CD4-positive, alpha-beta T cell treated with Interleukin-21 for 1 hour (primary cell): ENCODE measurements at places on chromosomes 3 and 15.

- DNase-seq = no peak
These were observed 37.9 kb downstream of the KLHL6 start for GRCh38 chr3:183517607-183518006.

DNA sequence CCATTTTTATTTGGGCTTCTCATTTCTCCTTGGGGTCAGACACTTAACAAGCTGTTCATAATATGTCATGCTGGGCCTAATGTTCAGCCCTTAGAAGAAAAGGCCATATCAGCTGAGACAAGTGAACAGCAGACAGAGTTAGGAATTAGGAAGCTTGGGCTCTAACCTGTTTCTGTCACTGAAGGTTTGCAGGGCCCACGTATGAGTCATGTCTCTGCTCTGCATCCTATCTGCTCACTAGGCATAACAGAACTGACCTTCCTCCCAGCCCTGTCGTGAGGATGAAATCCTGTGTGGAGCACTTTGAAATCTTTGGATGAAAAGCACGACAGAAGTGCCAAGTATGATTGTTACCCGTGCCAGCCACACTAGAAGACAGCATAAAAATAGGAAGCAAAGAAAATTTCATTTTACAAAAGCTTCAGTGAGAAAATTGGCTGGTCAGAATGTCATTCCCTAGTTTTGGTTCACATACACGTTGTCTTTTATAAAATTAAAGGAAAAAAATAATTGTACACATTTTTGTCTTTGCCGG, 26.5 kb upstream of the CD47 start:
- DNase-seq = no peak

- no peak for DNase-seq
These were observed 144.9 kb upstream of the PLAAT1 start for GRCh38 chr3:193096076-193096475.

DNA sequence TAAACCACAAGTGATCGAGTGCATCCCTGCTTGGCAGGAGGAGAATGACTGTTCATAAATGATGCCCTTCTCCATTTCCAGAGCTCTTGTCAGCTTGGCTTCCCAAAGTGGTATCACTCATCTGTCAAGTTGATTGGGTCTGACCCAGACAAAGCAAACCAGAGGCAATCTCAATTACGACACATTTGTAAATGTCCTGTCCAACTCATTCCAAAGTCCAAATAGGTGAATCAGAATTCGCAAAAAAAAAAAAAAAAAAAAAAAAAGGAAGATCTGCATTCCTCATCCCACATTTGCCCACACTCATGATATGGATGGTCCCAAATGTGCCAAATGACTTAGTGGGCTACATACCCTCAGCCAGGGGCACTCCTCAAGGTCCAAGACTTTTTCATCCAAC, 91.9 kb downstream of the LRRC3B start:
- no peak for DNase-seq

GRCh38 chr3:186456731-186457191, 87.4 kb downstream of the CRYGS start:
- DNase-seq = no peak

- no peak for DNase-seq
These were observed 148.4 kb upstream of the GBE1 start for GRCh38 chr3:81909796-81910195.

GRCh38 chr15:40471105-40471807, 472 bp downstream of the CHST14 start:
- DNase-seq = no peak

- DNase-seq = no peak
These were observed 484.3 kb downstream of the UNC13C start for GRCh38 chr15:54462511-54462913.

- no peak for DNase-seq
These were observed 656.0 kb downstream of the MCTP2 start for GRCh38 chr15:94887391-94887790.

DNA sequence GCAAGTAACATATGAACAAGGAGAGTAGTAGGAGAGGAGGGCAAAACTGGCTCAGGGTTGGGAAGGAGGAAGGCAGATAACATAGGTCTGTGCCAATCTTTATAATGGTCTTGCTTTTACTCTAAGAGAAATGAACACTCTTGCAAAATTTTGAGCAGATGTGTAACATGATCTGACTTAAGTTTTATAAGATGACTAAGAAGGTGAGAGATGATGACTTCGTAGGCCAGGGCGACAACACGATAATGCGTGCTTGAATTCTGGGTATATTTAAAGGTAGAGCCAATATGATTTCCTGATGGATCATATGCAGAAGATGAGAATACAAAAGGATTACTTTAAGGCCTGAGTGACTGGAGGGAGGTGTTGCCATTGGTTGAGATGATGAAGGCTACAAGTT, 265.4 kb upstream of the KCNMB2 start:
- DNase-seq = no peak

DNA sequence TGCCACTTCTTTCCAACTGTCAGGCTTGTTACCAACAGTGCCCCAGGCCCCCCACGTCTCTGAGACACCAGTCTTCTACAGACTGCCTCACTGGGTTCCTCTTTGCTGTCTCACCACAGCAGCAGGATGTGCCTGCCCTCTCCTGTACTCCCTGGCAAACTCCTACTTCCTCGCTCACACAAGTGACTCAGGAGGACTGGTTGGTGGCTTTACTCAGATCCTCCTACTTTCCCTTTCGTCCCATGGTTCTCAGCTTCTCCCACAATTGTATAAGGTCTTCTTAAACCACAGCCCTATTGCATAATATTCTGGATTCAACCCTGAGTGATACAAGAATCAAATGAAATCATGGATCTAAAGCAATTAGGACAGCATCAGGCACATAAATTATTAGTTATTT, 246.6 kb upstream of the PROK2 start:
- DNase-seq = no peak

DNA sequence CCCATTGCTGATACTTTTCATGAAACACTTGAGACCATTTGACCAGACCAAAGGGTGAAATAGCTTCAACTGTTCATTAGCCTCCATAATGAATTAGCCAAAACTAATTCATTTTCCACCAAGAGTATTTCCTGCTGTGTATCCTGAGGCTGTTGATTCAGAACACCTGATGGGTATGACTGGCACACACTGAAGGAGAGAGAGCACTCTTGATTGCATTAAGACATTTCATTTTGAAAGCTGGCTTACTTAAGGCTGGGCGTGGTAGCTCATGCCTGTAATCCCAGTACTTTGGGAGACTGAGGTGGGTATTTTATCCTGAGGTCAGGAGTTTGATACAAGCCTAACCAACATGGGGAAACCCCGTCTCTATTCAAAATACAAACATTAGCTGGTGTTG, 175.6 kb downstream of the AGBL1 start:
- no peak for DNase-seq

DNA sequence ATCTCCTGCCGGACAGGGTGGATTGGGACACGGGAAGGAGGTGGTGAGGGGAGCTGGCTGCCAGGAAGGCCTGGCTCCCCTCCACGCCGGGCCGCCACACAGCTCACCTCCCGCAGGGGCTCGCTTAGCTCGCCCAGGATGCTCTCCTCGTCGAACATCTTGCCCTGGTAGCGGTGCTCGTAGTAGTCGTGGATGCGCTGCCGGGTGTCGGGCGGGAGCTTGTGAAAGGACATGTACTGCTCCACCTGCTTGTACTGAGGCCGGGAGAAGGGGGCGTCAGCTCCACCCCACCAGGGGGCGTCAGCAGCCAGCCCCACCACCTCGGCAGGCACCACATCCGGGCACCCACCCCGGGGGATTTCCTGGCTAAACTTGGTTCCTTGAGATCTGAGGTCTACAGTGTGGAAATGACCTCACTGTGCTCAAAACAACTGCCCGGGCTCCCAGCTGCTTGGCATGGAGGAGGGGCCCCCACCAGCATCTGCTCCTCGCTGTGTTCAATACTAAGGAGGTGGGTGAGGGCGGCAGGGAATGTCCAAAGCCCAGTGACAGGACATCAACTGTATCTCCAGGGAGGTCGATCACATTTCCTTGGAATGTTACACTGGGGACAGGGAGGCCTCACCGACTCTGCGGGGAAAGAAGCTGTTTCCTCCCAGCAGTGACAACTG, 43.4 kb downstream of the HCN4 start:
- DNase-seq = peak; percentile 4

DNA sequence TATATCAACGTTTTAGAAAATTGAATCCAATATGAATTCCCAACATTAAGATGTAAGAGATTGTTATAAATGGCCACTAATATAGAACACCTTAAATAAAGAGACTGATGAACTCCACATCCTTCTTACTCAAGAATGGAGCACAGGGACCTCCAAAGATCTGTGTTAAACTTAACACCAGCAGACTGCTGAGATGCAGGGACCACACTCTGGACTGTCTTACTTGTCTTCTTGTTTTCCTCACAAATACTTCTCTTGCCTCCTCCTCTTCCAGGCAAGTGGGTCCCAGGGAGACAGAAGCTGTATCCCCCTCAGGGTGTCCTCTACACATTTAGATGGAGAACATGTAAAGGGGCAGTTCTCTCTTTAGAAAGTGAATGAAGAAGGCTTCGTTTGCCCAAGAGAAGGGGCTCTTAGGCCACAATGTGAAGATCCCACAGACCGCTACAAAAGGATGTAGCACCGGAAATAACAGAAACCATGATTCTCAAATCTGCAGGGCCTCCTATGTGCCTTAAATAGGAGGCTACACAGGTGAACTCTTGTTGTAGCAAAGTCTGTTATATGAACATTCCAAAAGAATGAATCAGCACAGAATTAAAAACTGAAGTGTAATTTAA, 52.2 kb downstream of the SATB1 start:
- DNase-seq = peak; percentile 22

DNA sequence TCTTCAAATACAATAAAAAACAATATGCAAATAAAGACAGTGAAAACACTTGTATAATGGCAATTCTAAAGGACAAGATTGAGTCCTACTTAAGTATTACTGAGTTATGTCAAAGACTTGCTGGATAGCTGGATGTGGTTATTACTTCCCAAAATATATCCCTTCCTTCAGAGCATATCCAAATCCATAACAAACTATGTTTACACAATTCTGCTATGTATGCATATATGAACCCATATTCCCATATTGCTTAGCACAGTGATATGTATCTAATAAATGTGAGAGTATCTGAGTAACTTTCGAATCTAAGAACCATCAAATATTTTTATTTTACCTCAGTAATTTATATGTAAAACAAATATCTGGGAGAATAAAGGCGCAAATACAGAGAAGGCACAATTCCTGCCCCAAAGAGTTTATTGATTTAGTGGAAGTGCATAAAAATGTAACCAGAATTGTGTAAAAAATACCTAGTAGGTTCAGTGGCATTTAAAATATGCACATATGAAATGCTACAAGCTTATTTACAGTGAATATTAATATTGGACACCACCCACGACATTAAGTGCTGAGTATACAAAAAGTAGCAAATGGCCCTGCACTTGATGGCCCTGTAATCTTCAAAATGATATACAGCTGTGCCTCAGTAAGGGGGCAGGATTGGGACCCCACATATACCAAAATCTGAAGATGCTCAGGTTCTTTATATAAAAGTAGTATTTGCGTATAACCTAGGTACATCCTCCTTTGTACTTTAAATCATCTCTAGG, 37.1 kb downstream of the TMEM212 start:
- DNase-seq = no peak

DNA sequence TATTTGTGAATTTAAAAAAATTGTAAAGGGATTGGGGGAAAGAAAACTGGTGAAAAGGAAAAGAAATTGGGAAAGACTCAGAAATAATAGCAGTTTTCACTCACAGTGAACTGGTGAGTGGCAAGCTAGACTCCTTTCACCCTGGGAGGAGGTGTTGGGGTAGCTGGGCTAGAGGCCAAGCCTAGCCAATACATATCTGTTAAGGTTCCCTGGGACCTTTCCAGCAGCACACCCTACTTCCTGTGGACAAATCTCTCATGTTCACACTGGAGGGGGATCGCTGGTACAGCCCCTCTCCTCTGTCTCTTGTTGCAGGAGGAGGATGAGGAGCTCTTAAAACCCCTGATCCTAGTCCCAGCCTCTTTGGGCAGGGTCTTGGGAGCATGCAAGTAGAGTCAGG, 3.7 kb upstream of the RPP25 start:
- DNase-seq = no peak

DNA sequence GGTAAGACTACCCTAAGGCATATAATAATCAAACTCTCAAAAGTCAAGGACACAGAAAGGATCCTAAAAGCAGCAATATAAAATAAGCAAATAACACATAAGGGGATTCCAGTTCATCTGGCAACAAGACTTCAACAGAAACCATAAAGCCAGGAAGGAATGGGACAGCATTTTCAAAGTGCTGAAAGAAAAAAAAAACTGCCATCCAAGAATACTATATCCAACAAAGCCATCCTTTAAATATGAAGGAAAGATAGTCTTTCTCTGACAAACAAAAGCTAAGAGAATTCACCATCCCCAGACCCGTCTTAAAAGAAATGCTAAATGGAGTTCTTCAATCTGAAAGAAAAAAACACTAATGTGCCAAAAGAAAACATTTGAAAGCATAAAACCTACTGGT, 14.7 kb upstream of the CLN6 start:
- no peak for DNase-seq

- no peak for DNase-seq
These were observed 465.4 kb downstream of the GBE1 start for GRCh38 chr3:81295906-81296577.

DNA sequence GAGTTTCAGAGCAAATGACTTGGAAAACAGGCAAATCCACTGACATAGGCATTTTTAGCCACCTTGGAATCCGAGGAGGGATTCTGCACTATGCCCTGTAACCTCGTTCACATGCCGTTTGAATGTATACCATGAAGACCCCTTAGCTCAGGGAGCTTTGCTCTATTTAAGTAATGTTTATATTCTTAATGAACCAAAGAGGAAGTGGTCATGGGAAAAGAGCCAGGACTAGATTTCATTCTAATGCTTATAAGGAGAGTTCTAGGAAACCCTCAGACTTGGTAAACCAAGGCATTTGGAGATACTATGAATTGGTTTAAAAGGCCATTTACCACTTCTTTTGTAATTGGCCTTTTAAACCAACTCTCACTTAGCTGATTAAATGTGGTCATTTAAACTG, 178.9 kb downstream of the IGF1R start:
- DNase-seq = no peak

- no peak for DNase-seq
These were observed 1188.8 kb upstream of the CADM2 start for GRCh38 chr3:83769791-83770663.

DNA sequence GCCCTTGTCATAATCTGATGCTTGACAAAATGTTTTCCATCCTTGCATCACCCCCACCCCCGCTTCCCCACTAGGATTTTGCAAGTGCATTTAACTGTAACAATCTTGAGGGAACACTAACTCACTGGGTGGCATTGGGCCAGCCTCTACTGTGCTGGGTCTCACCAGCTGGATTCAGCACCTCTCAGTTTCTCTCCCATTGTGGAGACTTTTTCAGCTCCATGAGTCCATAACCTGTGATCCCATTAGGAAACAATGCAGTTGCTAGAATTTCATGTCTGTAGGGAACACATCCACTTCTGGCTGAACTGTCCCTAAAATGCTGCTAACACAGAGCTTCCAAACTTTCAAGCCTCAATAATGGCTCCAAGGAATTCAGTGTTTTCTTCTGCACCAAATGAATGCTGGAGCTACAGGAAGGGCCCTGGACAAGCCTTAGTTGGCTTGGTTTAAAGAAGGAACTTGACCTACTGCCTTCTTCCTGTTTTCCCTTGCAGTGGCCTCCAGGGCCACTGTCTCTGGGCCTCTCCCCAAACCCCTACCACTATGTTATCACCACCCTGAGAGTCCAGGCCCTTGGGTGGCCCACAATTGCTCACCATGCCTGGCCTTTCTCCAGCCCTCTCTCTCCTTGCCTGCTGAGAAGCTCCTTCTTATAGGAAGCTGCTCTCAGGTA, 15.6 kb downstream of the CYP19A1 start:
- no peak for DNase-seq

GRCh38 chr3:106332884-106333283, 464.1 kb upstream of the CBLB start:
- DNase-seq = no peak

GRCh38 chr3:190321789-190322603, at the start of gene CLDN1:
Gene CLDN1 (minus strand): TSS chr3:190322446. CDS start chr3:190322206, 240 bp downstream.
- DNase-seq = peak; percentile 61
